ENCODE measurements at places on chromosomes 4 and X.

DNA sequence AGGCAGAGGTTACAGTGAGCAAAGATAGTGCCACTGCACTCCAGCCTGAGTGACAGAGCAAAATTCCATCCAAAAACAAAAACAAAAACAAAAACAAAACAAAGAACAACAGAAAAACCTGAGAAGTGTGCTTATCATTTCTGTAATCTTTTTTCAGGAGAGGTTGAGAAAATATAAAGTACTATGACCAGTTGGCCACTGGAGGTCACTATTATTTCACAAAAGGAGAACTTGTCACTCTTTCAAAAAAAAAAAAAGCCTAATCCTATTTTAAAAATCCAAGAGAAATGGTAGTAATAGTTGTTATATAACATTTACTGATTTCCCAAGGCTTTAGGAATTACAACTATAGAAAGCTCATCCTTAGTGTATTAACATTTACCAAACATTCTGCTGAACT, 24.9 kb upstream of the RNF150 start:
- DNase-seq = peak; percentile 19

- no peak for DNase-seq
Measured at GRCh38 chrX:40333344-40333743, 235.6 kb upstream of the BCOR start.

DNA sequence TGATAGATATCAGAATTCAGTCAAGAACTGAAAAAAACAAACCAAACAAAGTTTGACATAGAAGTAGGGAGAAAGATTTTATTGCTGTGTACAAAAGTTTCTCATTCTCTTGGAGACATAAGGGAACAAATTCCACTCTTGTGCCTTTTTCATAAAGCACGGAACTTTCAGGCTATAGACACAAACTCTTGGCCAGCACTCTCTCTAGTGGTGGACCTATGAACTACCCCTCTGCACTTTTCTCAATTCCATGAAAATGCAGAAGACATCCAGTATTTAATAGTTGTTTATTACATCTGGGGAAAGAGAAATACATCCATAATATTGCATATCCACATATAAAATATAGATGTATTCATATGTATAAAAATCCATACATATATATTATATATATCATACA, 291.6 kb upstream of the HS3ST1 start:
- no peak for DNase-seq

- no peak for DNase-seq
Measured at GRCh38 chr4:1177274-1178141, 5.1 kb upstream of the SPON2 start.

GRCh38 chr4:40940317-40940741, 190.6 kb downstream of the NSUN7 start:
- peak; percentile 40 for DNase-seq

- DNase-seq = peak; percentile 24
Measured at GRCh38 chr4:10015140-10015753, 6.0 kb downstream of the SLC2A9 start.

DNA sequence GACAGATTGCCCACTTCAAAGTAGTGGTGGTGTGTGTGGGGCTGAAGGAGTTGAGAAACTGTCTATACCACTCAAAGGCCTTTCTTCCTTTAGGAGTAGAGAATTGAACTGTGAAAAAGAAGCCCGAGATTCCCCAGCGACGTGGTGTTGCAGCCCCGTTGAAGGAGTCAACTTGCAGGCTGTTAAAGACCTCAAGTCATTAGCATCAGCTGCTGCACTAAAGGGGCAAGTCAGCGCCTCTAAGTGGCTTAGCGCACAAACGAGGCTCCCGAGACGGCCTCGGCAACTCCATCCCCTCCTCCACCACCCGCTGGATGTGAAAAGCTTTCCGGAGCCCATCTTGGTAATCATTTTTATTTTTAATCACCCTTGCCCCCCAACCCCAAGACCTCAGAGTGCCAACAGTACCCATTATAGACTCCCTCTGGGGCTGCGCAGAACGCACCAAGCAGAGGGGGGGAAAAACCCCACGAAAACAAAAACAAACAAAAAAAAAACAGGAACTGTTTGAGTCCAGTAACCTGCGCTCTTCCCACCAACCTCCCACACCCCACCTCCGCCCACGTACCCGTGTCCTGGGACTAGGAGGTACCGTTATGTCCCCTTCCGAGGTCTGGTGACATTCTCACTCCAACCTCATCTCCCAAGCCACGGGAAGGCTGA, 913 bp upstream of the PRDM8 start:
- DNase-seq = no peak

- peak; percentile 67 for DNase-seq
Measured at GRCh38 chrX:121949041-121949760, 901.8 kb downstream of the GLUD2 start.

DNA sequence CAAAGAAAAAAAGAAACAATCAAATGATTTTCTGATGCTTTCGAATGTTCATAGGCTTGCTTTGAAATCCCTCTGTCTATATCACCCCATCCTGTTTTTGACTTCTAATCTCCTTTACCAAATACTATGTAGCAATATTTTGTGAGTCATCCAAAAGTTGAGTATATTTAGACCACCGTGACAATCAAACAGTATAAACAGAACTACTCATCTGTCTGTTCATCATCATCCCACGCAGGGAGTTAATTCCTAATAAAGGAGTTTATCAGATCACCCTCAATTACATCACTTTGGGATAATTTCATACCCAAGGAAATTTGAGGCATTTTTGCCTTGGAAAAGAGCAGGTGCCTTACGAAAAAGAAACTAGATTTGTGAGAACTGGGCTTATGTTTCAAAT, 212.9 kb downstream of the CBR4 start:
- peak; percentile 51 for DNase-seq

DNA sequence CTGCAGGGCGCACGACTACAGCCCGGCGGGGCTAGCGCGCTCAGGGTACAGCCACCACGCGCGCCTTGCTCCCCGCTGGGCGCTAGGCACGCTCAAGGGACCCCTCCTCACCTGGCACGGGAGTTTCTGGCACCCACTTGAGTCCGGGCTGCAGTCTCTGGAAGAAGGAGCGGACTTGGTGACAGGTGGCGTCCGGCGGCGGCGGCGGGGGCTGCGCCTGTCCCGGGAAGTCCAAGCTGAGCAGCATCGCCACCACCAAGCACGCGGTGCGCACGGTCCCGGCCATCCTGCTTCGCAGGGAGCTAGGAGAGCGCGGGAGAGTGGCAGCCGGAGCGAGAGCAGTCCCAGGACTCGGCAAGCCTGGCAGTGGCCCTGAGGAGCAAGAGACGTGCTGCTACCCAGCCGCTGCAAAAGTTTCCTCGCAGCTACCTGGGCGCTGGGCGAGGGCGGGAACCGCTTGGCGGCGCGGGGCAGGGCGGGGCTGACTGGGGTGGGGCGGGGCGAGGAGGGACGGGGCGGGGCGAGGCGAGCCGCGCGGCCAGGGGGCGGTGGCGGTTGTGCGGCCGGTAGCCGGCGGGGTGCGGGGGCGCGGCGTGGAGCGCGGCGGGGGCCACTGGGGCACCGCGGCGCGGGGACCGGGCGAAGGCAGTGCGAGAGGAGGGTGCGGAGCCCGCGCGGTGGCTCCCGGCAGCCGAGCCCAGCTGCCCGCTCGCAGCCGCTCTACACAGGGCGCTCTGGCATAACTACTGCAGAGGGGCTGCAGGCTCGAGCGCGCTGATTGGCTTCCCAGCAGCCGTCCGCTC, at the start of gene GPC3:
GPC3 (minus strand) TSS at position 431 of the 803 bp plus-strand sequence.
- no peak for DNase-seq

DNA sequence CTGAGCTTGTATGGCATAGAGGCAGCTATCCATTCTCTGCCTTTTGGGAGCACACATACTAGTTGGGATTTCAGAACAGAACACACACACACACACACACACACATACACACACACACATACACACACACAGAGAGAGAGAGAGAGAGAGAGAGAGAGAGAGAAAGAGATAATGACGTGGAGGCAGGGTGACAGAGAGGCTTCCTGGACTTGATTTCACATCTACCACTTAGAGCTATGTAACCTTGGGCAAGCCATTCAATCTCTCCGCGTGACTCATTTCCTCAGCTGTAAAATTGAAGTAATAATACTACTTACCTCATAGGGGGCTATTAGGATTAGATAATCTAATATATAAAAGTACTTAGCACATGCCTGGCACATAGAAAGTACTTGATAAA, 12.3 kb upstream of the GRIA3 start:
- DNase-seq = peak; percentile 2

DNA sequence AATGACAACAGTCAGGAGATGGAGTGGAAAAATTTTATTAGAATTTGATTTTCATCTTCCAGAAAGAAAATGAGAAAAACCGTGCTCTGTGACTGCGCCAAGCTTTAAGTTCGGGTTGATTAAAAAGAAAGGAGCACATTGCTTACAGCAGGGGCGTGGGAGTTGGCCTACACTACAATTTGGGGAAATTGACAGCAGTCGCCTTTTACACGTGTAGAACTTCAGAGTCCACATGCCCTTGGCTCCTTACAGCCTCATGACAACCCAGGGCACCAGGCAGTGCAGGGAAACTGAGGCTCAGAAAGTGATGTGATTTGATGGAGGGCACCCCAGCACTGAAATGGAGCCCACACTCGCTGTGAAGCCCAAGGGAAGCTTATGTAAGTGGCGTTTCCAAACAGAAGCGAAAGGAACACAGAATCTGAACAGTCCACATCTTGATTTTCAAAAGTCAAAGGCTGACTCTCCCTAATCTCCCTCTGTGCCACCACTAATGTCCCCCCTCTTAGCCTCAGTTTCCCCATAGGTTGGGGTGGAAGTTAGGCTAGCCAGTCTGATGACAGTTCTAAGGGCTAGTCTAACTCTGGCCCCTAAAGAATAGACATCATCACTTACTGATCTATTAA, 5.5 kb downstream of the PPP2R2C start:
- DNase-seq = no peak

DNA sequence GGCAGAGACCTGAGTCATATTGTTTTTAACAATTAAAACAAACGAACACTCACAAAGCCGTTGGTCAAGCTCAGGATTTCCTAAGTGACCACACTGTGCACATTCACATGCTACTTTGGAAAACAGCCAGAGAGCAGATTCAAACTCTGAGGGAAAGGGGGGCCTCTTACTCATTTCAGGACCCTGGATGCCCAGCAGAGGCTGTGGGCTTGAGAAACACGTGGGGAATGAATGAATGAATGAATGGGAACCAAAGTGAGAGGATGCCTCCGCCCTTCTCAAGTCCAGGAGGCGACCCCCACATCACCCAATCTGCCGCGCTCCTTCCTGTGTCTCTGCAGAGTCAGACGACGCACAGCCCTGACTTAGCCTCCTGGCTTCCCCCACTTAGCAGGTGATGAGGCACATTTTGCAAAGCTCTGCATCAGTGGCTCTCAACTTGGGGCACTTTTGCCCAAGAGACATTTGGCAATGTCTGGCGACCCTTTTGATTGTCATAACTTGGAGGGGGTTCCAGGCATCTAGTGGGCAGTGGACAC, 76.0 kb downstream of the ABLIM2 start:
- DNase-seq = no peak

DNA sequence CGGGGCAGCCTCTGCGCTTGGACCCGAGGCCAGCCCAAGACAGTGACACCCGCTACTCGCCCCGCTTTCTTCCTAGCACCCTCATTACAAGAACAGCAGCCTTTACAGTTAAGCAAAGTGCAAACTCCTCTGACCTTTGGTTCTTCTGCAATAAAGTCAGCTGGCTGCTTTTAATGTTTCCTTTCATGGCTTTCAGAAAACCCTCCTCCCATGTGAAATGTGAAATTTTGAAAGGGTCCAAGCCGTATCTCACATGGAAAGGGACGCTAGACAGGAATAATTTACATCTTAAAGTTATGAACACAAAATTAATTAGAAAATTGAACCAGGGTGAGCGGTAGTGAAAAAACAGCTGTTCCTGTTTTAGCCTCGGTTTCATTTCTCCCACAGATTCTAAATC, 520.1 kb upstream of the FRG1 start:
- no peak for DNase-seq

GRCh38 chr4:185734214-185734613, 77.8 kb downstream of the SORBS2 start:
- no peak for DNase-seq

GRCh38 chrX:68719904-68720614, 72.6 kb downstream of the STARD8 start:
- peak; percentile 1 for DNase-seq

DNA sequence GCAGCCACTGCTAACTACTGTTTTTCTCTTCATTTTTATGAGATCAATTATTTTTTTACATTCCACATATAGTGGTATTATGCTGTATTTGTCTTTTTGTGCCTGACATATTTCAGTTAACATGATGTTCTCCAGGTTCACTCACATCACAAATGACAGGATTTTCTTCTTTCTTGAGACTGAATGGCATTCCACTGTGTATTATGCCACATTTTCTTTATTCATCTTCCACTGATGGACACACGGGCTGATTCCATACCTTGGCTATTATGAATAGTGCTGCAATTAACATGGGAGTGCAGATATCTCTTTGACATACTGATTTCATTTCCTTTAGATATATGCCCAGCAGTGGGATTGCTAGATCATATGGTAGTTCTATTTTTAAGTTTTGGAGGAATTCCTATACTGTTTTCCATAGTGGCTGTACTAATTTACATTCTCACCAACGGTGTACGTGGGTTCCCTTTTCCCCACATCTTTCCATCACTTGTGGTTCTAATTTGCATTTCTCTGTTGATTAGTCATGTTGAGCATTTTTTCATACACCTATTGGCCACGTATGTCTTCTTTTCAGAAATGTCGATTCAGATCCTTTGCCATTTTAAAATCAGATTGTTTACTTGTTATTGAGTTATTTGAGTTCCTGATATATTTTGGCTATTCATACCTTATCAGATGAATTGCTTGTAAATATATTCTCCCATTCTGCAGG, 14.9 kb upstream of the ZCCHC4 start:
- no peak for DNase-seq

DNA sequence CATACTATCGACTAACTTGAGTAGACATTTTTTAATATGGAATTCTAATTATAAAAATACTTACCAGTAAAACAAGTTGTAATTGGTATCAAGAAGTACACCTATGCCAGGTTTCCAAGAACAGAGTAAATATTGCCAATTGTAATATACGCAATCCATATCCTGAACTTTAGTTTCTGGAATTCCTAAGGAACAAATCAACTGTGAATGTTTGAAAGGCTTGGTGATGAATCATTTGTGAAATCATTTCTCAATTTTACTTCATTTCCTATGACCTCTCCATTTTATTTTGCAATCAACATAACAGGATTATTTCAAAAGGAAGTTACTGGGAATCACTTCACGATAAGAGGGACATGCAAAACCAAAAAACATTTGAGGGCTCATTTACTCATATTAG, 3.7 kb downstream of the IL13RA2 start:
- peak; percentile 49 for DNase-seq

All from fibroblast of gingiva (primary cell).